SJCRH30 (cell line): ENCODE measurements at places on chromosomes 6 and 20. TPM values are rescaled to one million over a fixed set of nuclear protein-coding genes. Genes with fewer than 3 reads are reported as not detected.

The B3GAT2 gene
- total RNA-seq, result 0.05 and 0.10 TPM in 2 replicates

- no peak overlapping the region for H3K4me3 ChIP-seq
- peaks cover 12% of the 10 kb centered on the region for H3K36me3 ChIP-seq
- H3K27ac ChIP-seq, result no peak overlapping the region
- peaks cover 43% of the 10 kb centered on the region for H3K4me1 ChIP-seq
- DNase-seq, result no peak
Observed at GRCh38 chr6:143969077-143969476, 39.0 kb downstream of the PLAGL1 start.

GRCh38 chr6:56096946-56097621, 150.3 kb downstream of the COL21A1 start:
- H3K36me3 ChIP-seq, result no peaks in the 10 kb centered on the region
- H3K4me1 ChIP-seq, result peaks cover 17% of the 10 kb centered on the region
- H3K4me3 ChIP-seq, result no peak overlapping the region
- no peak overlapping the region for H3K27ac ChIP-seq

The PMEPA1 gene
- total RNA-seq, result 15.0 and 15.4 TPM in 2 replicates

- peaks cover 16% of the 10 kb centered on the region for H3K36me3 ChIP-seq
- DNase-seq, result no peak
- no peaks in the 10 kb centered on the region for H3K27me3 ChIP-seq
- no peak overlapping the region for H3K27ac ChIP-seq
Observed at GRCh38 chr6:87636315-87636714, 46.4 kb downstream of the ORC3 start.

- H3K4me3 ChIP-seq, result no peak overlapping the region
- no peak overlapping the region for H3K27ac ChIP-seq
- H3K36me3 ChIP-seq, result no peaks in the 10 kb centered on the region
- no peaks in the 10 kb centered on the region for H3K27me3 ChIP-seq
Observed at GRCh38 chr20:22285555-22285954, 298.8 kb downstream of the FOXA2 start.

DNA sequence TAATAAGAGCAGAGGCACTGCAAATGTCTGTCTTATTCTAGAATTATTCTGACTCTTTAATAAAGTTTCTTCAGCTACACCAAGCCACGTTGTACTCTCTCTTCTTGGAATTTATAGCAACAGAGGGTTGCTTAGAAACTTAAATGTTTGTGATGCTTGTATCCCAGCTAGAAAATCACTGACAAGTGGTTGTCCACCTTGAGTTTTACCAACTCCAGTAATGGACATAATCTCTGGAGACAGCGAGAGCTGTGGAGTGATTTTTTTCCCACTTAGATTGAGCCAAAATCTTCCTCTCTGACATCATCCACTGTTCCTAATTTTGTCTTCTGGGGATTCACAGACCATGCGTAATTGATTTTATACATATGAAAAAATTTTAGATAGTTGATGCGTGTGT, 8.0 kb downstream of the ECT2L start:
- peaks cover 23% of the 10 kb centered on the region for H3K4me1 ChIP-seq
- H3K36me3 ChIP-seq, result no peaks in the 10 kb centered on the region
- no peak overlapping the region for H3K4me3 ChIP-seq
- H3K27ac ChIP-seq, result peak overlapping the region; percentile 48

GRCh38 chr6:125904871-125905270, 51.7 kb upstream of the HINT3 start:
- H3K4me3 ChIP-seq, result no peak overlapping the region
- no peak for DNase-seq
- H3K27ac ChIP-seq, result no peak overlapping the region
- no peaks in the 10 kb centered on the region for H3K27me3 ChIP-seq
- H3K36me3 ChIP-seq, result no peaks in the 10 kb centered on the region
- H3K4me1 ChIP-seq, result no peaks in the 10 kb centered on the region

- no peak for DNase-seq
- H3K27ac ChIP-seq, result no peak overlapping the region
- H3K36me3 ChIP-seq, result no peaks in the 10 kb centered on the region
- no peaks in the 10 kb centered on the region; the same call in 1 of the 2 replicates for H3K4me1 ChIP-seq
- H3K27me3 ChIP-seq, result no peaks in the 10 kb centered on the region
Observed at GRCh38 chr6:163731215-163732013, 316.9 kb downstream of the QKI start.

The PPP1R16B gene
- total RNA-seq, result 34.0 and 36.5 TPM in 2 replicates

- H3K4me3 ChIP-seq, result no peak overlapping the region
- H3K36me3 ChIP-seq, result no peaks in the 10 kb centered on the region; the same call in 1 of the 2 replicates
- peaks cover 9% of the 10 kb centered on the region for H3K4me1 ChIP-seq
- no peaks in the 10 kb centered on the region for H3K27me3 ChIP-seq
- no peak overlapping the region for H3K27ac ChIP-seq
Observed at GRCh38 chr6:111430605-111431376, 52.2 kb downstream of the REV3L start.

- H3K36me3 ChIP-seq, result no peaks in the 10 kb centered on the region
- H3K27me3 ChIP-seq, result peaks cover 57% of the 10 kb centered on the region
- 0 out of 2 replicates have a peak, but pooled peaks cover 5% of the 10 kb centered on the region for H3K4me1 ChIP-seq
- no peak overlapping the region for H3K4me3 ChIP-seq
- H3K27ac ChIP-seq, result no peak overlapping the region
Observed at GRCh38 chr6:150145427-150145826, 2.6 kb downstream of the PPP1R14C start.

DNA sequence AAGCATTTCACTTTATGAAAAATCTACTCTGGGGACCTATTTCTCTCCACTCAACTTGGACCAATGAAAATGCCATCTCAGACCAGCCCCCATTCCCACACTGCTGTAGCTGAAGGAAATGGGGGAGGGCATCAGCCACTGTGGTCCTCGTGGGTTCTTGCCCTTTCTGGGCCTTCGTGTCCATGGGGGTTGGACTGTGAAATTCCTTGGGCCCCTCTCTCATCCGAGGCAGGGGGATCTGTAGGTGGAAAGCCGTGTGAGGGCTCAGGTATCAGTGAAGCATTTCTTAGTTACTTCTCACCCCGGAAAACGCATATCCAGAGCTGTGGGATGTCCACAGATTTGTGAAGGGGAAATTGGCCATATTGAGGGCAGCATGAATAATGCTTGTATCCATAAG, 147.9 kb downstream of the CDC5L start:
- no peak overlapping the region for H3K4me3 ChIP-seq
- no peak overlapping the region for H3K27ac ChIP-seq
- peaks cover 6% of the 10 kb centered on the region; the same call in 1 of the 2 replicates for H3K4me1 ChIP-seq
- no peaks in the 10 kb centered on the region for H3K36me3 ChIP-seq

- no peaks in the 10 kb centered on the region for H3K4me1 ChIP-seq
- H3K36me3 ChIP-seq, result no peaks in the 10 kb centered on the region
- DNase-seq, result no peak
- H3K27me3 ChIP-seq, result no peaks in the 10 kb centered on the region
Observed at GRCh38 chr6:117615750-117616390, 13.6 kb upstream of the GOPC start.

DNA sequence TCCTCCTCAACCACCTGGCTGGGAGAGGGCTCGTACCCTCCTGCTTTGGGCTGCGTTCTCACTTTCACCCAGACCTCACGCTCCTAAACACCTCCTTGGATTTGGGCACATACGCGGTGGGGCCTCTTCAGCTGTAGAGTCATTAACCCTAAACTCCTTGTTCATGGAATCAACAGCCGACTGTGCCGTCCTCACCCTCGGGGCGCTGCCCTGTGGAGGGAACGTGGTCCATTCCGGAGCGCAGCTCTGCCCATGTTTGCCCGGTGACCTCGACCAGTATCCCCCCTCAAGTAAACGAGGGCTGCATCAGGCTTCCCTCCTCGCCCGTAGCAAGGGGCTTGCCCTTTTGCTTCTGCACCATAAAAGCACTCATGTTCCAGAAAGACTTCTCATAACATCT, 174.0 kb upstream of the QKI start:
- no peaks in the 10 kb centered on the region for H3K27me3 ChIP-seq
- no peaks in the 10 kb centered on the region for H3K4me1 ChIP-seq
- H3K36me3 ChIP-seq, result no peaks in the 10 kb centered on the region
- DNase-seq, result no peak
- no peak overlapping the region for H3K4me3 ChIP-seq

GRCh38 chr20:50737352-50737751, 6.0 kb downstream of the PARD6B start:
- peaks cover 3% of the 10 kb centered on the region for H3K27me3 ChIP-seq
- no peak overlapping the region for H3K27ac ChIP-seq
- H3K4me1 ChIP-seq, result peaks cover 2% of the 10 kb centered on the region; the same call in 1 of the 2 replicates
- H3K4me3 ChIP-seq, result no peak overlapping the region

The GSTA2 gene
- total RNA-seq, result not detected in 2 replicates

DNA sequence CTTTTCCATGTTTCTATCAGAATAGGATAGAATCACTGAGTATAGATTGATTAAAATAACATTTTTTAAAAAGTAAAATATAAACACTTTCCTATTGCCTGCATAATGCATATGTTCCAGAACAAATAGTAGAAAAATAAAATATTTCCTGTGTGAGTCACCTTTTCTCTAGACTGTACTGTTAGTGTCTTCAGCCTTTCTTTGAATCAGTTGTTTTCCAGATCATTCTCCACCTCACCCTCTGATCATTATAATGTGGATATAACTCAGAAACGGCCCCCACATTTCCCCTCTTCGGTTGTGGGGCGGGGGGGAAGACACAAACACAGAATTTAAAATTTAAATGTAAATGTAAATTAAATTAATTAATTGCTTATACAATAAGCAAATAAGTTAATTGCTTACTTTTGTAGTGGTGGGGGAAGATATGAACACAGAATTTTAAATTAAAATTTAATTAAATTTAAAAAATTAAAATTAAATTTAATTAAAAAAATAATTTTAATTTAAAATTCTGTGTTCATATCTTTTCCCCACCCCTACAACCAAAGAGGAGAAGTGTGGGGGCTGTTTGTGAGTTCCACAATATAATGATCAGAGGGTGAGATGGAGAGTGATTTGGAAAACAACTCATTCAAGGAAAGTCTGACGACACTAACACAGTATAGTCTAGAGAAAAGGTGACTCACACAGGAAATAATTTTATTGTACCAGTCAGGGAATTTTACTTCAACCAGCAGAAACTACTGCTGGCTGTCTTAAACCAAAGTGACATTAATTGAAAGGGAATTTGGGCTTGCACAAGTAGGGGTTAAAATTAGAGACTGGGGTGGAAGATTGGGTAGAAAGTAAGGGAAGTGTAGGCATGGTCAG, 37.1 kb upstream of the PROKR2 start:
- H3K4me3 ChIP-seq, result no peak overlapping the region
- no peak for DNase-seq
- H3K4me1 ChIP-seq, result no peaks in the 10 kb centered on the region
- H3K27ac ChIP-seq, result no peak overlapping the region
- no peaks in the 10 kb centered on the region for H3K36me3 ChIP-seq

The FABP7 gene
- 1.6 and 1.7 TPM in 2 replicates for total RNA-seq
